ENCODE measurements at places on chromosomes 16 and 17.

GRCh38 chr17:82242977-82243647, 14.3 kb downstream of the SLC16A3 start:
- no peak for DNase-seq

DNA sequence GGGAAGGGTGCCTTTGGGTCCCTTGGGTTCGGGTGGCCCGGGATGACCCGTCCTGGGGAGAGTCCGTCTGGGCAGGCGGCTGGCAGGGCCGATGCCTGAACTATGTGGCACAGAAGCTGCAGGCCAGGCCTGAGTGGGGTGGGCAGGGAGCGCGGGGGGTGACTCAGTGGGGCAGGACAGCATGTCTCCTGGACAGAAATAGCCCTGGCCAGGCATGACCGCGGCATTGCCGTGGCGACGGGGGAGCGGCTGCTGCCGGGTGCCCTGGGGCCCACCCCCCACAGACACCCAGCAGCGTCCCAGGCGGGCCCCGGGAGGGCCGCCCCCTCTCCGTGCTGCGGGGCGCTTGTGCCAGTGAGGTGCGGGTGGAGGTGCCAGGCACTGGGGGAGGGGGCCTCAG, 1.8 kb upstream of the C1QTNF8 start:
- DNase-seq, result no peak

- no peak for DNase-seq
Measured at GRCh38 chr17:17491546-17491988, 4.6 kb downstream of the RASD1 start.

DNA sequence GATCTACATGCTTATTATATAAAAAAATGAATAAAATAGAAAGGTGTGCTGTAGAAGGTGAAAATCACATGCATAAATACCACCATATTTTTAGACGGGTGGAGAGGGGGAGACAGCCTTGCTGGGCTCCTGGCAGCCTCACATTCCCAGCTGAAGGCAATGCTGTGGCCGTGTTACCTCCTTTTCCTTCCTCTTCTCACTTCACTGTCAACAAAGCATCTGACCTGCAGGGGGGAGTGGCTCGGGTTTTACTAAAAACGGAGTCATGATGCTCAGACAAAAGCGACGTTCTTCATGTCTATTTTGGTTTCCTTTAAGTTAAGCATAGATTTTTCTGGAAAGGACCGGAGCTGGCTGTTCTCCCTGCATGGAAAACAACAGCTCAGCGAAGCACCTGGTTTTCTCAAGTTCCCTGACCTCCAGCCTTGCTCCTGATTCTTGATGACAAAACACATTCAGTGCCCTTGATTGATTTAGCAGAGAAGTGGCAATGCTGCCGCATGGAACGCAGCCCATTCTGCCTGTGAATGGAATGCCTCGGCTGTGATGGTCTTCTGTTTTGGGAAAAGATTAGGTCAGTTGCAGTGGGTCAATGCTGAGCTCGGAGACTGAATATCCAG, 5.5 kb upstream of the RPTOR start:
- DNase-seq, result peak; percentile 26

- no peak for DNase-seq
Measured at GRCh38 chr17:73089322-73090317, 2.9 kb downstream of the SLC39A11 start.

DNA sequence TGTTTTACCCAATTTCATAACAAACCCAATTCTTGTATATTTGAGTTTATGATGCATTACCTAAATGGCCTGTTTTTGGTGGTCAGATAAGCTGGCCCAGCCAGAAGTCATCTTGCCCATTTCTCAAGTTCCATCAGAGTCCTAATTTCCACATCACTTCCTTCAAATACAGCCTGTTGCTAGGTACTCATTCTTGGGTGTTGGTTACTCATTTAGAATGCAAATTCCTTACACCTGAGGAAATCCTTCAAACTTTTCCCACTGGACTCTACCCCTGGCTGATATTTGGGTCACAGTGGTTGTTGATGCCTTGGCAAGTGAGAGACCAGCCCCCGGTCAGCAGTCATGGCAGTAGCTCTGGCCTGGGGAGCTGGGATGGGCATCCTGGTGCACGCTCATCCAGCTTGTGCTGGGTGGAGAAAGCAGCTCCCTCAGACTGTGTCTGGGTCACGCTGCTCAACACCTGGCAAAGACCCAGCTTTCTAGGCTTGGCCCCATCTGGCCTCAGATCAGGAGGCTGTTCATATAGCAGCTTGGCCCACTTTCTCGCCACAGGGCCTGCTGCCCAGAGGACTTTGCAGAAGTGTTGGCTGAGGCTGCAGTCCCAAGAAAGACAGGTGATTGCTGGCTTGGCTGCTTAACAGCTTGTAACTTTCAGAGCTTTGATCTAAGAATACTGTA, 25.8 kb downstream of the WSB1 start:
- peak; percentile 56 for DNase-seq

- no peak for DNase-seq
Measured at GRCh38 chr17:6677158-6677831, 25.7 kb downstream of the C17orf100 start.

DNA sequence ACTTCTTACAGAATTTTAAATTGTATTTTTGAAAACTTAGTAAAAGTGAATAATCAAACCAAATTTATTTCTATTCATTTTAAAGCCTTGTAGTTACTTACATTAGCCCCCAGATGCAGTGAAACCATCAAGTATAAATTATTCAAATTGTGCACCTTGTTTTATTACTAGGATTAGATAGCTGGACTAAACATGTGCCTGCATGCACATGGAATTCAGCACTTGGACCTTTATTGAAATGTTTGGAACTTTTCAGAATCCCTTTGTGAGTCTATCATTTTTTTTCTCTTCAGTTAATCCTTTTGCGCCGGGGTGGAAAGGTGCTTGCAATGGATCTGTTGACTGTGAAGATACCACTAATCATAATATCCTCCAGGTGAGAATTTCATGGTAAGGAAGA, 4.7 kb downstream of the ZPBP2 start:
- no peak for DNase-seq

GRCh38 chr17:8518326-8518725, 82.6 kb downstream of the NDEL1 start:
- DNase-seq, result no peak

DNA sequence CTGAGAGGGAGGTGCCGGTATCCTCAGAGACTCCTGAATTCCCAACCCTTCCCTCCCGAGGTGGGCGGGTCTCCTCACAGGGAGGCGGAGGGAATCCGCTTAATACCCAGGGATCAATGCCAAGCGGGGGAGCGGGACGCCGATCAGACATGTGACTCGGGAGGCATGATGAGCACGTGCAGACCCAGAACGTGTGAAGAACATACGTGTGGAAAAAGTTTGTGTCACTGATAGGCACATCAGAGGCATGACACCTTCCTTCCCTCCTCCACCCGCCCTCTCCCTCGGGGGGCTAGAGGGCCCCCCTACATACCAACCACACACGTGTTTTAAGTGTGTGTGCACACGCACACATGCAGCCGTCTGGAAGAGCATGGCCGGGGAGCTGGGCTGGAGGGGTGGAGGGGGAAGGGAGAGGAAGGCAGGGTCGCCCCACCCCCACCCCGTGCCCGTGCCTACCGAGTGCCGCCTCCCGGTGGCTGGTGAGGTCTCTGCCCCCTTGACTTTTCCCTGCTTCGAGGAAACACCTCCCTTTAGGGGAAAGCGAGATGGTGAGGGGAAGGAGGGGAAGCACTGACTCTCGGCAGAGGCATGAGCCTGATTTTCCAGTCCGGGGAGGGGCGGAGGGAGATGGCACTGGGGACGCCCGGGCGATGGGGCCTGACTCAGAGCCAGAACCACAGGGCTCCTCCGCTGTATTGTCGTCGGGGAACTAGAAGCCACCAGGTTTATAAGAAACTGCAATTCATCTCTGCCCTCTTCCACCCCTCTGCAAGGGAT, 12.1 kb upstream of the TBX21 start:
- no peak for DNase-seq

GRCh38 chr16:65394281-65394680, 272.4 kb upstream of the CDH11 start:
- DNase-seq, result no peak

DNA sequence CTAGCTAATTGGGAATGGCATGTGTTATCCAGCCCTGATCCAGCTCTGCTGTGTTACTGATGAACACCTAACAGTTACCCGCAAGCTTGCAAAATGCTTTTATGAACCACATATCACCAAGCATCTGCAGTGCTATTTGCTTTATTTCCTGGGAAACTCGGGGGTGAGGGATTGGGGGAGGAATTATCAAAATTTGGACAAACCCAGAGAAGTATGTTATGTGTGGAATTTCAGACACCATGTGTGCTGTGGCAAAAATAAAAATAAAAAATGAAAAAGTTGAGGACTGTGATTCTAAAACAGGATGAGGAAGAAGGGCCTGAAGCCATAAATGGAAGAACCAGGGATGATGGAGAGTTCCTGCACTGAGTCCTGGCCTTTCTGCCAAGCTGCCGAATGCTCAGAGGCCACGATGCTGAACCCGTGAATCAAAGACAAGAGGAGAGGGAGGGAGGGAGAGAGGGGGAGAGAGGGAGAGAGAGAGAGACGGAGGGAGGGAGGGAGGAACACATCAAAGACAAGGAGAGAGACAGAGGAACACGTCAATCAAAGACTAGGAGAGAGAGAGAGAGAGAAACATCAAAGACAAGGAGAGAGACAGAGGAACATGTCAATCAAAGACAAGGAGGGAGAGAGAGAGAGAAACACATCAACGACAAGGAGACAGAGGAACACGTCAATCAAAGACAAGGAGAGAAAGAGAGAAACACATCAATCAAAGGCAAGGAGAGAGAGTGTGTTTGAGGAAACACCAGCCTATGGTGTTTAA, 89.8 kb downstream of the MRM3 start:
- DNase-seq, result no peak

- DNase-seq, result no peak
Measured at GRCh38 chr17:76543826-76544545, 4.1 kb downstream of the PRCD start.

- DNase-seq, result no peak
Measured at GRCh38 chr17:82231312-82231561, 2.4 kb downstream of the SLC16A3 start.

DNA sequence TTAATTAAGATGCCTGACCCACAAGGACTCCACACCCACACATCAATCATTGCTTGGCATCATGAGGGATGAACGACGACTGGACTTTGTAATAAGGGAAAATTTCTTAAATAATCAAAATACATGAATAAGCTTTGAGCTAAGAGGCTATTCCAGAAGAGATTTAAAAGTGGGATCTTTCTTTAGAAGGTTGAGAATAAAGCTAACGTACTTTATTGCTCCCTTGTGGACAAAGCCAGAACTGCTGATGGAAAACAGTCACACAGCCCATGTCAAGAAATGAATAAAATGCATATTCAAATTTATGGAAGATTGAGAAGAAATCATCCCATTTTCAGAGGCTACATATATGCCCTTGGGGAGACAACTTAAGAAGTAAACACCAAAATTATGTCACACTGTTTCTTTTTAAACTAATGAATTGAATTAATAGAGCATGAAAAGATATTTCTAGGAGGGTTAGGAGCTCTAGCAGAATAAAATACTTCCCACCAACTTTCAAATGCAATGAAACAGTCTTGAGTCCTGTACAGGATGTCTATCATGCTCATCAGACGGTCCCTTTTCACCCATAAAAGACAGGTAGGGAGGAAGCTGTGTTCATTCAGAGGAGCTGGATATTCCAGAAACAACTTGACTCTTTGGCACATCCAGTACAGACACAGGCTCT, 60.2 kb upstream of the PHOSPHO1 start:
- DNase-seq, result no peak

DNA sequence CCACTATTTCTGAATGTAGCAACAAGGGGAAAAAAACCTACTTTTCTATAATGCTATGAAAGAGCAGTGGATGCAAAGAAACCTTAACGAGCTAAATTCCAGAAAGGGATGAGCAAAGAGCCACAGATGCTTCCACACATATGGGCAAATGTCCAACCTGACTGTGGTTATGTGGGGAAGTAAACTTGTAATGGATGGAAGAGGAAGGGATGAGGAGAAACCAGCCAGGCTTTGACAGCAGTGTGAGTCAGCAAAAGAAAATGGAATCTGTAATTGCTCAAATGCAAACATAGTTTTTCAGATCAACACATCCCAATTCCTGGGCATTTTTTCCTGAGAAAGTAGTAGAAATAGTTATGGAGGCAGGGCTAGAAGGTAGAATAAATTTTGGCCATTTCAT, 204.8 kb upstream of the CPHXL start:
- DNase-seq, result no peak

DNA sequence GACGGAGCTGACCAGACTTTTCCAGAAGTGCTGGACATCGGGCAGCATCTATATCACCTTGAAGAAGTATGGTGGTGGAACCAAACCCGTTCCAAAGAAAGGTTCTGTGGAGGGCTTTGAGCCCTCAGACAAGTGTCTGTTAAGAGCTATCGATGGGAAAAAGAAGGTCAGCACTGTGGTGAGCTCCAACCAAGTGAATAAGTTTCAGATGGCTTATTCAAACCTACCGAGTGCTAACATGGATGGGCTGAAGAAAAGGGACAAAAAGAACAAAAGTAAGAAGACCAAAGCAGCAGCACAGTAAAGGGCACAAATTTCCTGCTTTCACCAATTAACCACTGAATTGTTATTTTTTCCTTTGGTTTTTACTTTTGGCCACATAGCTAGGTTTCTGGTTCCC, 6.9 kb downstream of the KAT7 start:
- no peak for DNase-seq

- no peak for DNase-seq
Measured at GRCh38 chr17:30809867-30810266, 14.6 kb downstream of the CRLF3 start.

DNA sequence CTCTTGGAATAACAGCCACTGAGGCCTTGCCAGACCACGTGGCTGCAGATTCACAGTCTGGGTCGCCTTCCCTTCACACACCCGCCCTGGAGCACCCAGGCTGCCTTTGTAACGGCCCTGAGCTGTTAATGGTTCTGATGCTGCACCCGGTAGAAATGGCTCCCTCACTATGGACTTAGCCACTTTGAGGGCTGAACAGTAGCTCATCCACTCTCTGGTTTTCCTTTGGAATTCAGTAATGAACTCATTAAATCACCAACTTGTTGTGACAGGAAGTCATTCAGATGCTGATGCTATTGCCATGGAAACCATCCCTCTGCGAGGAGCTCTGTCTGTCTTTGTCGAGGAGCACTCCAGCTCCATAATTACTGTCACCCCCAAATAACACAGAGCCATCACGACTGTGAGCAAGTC, 59.2 kb downstream of the CDK5R1 start:
- DNase-seq, result peak; percentile 3

GRCh38 chr17:40253565-40253964, 34.1 kb upstream of the CDC6 start:
- no peak for DNase-seq

- DNase-seq, result no peak
Measured at GRCh38 chr16:56457927-56458470, 6.6 kb downstream of the OGFOD1 start.

- DNase-seq, result peak; percentile 5
Measured at GRCh38 chr16:13866073-13866472, 53.9 kb upstream of the ERCC4 start.

GRCh38 chr16:1817716-1818115, 8.9 kb downstream of the HAGH start:
- no peak for DNase-seq

GRCh38 chr16:66717112-66717675, 20.7 kb upstream of the CMTM4 start:
- DNase-seq, result peak; percentile 8
